ENCODE measurements at places on chromosomes 16 and 17.

GRCh38 chr17:58181796-58182195, 10.7 kb upstream of the EPX start:
- DNase-seq = no peak

GRCh38 chr17:82644148-82644547, 4.1 kb downstream of the WDR45B start:
- no peak for DNase-seq

DNA sequence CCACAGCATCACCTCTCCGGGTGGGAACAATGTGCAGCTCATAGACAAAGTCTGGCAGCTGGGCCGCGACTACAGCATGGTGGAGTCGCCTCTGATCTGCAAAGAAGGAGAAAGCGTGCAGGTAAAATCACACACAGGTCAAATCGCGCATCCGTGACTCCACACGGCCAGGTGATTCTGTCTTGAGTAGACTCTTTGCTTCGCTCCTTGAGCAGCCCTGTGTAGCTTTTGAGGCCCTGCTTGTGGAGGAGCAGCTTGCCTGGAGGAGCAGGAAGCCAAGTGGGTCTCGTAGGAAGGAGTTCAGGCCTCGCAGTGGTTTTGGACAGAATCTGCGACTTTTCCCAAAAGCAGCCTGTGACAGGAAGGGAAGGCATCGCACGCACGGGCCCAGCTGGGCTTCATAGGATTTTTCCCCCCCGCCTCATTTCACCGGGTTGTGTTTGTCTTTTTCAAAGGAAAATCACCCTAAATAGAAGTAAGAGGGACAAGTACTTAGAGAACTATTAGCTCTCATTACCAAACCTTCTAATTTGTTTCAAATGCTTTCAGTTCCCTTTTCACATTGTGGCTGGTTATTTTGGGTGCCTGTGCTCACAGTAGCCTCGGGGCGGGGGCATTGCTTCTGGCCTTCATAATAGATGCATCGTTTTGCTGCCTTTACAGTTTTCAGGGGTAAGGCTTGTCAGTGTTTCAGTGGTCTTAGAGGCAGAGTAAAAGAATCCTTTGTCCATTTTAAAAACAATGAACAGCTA, 71.5 kb downstream of the SEC14L1 start:
- DNase-seq = peak; percentile 84

DNA sequence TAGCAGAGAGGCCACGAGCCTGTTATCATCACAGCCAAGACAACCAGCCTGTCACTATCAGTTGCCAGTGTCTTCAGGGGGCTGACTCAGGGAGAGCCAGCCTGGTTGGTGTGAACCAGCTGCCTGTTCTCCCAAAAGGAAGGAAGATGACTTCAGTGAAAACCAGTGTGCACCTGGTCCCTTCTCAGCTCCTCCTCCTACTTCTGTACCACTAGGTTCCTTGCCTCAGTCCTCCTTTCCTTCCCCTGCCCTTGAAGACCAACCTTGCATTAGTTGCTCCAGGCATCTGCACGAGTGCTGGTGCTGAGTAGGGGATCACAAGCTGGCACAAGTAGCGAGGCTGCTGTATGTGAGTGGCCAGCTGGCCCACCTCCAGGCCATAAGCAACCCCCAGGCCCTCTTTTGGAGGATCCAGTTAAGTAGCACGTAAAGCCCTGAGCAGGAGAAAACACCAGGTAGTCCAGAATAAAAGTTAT, 8.5 kb downstream of the TUBG1 start:
- DNase-seq = no peak

DNA sequence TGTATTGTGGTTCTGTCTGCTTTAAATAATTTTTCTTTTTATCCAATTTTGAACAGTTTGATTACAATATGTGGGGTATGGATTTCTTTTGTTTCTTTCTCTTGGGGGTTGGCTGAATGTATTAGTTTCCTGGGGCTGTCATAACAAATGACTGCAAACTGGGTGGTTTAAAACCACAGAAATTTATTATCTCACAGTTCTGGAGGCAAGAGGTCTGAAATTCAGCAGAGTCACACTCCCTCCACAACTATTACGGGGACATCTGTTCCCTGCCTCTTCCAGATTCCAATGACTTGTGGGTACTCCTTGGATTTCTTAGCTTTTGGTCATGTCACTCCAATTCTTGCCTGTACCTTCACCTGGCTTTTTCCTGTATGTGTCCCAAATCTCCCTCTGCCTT, 23.7 kb downstream of the COX11 start:
- DNase-seq = no peak

GRCh38 chr17:35467824-35468223, 19.3 kb upstream of the SLFN13 start:
- DNase-seq = no peak

GRCh38 chr17:1147664-1148063, 32.1 kb downstream of the ABR start:
- no peak for DNase-seq
